Stimulated activated CD8-positive, alpha-beta memory T cell treated with anti-CD3 and anti-CD28 coated beads, Interleukin-4, amount 100 ng/mL, for 1 hour (primary cell): ENCODE measurements at places on chromosomes 4 and X.

DNA sequence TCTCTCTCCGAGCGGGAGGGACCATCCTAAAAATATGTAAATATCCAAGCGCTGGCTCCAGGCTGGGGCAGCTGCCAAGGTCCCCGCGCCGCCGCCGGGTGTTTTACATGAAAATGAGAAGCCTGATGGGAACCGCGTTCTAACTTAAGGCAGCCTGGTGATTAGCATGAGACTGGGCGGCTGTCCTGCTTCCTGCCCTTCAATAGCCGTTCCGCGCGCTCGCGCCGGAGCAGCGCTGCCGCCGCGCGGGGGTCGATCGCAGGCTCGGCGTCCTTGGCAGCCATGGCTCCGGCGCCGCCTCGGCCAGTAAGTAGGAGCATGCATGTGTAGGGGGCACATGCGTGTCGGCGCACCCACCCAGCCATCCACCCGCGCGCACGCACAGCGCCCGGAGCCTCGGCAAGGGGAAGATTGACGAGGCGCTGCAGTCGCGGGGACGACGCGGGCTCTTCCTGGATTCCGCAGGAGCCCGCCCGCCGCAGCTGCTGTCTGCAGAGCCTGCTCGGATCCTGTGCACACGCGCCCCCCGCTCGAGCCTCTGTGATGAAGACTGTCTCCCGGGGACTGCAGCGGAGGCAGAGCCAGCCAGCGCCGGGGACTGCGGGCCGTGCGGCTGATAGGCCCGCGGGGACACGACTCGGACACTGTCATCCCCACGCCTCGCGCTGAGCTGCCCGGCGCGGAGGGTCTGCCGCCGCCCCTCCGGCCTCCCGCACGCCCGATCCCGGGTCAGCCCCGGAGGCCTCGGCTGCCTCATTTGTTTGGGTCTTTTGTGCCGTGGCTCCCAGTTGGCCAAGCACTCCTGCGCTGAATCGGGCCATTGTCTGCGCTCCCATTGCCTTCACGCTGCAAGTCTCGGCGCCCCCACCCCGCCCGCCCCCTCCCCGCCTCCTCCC, 734 bp downstream of the STOX2 start:
- no peak for DNase-seq

GRCh38 chr4:8457646-8458252, 17.2 kb downstream of the TRMT44 start:
- no peak for DNase-seq

GRCh38 chr4:1310031-1310795, 20.5 kb downstream of the MAEA start:
- no peak for DNase-seq

GRCh38 chrX:133290076-133290475, 71.9 kb upstream of the TFDP3 start:
- DNase-seq, result no peak

DNA sequence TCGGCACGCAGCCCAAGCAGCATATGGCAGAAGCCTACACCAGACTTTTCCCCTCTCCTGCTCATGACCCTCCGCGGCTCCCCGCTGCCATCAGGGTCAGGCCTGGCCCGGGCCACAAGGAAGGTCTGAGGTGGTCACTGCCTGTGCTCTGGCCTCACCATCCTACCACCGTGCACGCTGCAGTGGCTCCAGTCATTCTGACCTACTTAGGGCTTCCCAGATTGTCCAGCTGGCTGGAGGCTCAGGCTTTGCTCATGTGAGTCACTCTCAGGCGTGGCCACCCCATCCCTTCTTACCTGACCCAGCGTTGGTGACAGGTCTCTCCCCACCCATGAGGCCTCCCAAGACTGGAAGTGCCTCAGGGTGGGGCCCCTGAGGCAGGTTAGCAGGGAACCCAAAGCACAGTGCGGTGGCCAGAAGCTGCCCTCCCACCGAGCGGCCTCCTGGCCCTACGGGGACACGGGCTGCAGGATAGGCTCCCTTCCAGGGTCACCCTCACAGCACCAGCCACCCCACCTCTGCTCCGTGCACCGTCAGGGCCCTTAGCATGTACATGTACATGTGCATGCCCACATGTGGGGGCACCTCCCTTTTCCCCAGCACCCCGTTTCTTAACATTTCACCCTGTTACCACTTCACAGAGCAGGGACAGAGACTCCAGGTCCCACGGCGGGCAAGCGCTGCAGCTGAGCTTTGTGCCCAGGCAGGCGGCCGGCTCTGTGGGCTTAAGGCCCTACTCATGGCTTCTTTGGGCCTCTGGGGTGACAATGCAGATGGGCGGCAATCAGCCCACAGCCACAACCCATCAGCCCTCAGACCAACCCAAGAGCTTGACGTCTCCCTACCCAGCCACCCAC, 2.2 kb downstream of the TREX2 start:
- no peak for DNase-seq

- no peak for DNase-seq
Measured at GRCh38 chrX:14864631-14865030, 8.2 kb downstream of the FANCB start.

GRCh38 chr4:156738766-156739165, 232.8 kb downstream of the PDGFC start:
- no peak for DNase-seq

- no peak for DNase-seq
Measured at GRCh38 chr4:94577136-94577535, 125.4 kb downstream of the PDLIM5 start.

DNA sequence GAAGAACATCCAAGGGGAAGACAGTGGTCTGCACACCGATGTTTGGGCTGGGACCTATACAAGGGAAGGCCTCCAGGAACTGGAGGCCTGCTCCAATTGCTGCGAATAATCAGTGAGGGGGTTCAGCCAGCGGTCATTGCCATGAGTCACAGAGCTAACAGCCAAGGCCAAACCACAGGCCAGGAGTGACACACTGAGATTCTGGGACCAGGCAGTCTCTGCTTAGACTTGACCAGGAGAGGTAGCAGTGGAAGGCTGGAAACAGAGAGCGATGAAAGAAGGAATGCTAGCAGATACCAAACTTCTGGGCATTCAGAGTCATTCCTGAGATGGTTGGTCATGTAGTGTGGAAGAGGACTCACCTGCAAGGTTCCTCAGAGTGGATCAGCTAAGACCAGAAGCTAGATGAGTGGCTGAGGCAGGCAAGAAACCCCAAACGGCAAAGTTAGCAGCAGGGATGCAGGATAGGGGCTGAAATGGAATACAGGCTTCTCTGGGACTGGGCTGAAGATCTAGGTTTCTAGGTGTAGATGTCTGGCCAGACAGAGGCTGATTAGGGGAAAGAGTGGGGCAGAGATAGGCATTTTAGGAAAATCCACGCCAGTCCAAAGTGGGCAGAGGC, 54.7 kb downstream of the CNGA2 start:
- no peak for DNase-seq

GRCh38 chr4:81494031-81494431, 22.3 kb upstream of the RASGEF1B start:
- DNase-seq, result no peak

DNA sequence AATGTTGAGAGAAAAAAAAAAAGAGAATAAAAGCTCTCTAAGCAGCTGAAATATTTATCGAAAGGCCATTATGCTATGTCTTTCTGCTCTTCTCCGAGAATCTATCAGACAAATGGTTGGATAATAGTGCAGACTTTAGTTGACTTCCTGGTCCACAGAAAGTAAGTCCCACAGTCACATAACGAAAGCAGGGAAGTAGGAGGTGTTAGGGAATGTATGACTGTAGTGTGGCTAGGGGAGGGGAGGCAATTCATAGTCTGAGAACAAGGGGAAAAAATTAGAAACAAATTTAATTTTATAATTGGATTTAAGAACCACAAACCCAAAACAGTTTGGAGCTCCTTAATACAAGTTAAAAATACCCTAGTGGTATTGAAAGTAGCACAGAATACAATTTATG, 79.7 kb upstream of the VEGFC start:
- DNase-seq, result no peak

GRCh38 chr4:124694306-124694705, 18.2 kb downstream of the ANKRD50 start:
- DNase-seq, result no peak

DNA sequence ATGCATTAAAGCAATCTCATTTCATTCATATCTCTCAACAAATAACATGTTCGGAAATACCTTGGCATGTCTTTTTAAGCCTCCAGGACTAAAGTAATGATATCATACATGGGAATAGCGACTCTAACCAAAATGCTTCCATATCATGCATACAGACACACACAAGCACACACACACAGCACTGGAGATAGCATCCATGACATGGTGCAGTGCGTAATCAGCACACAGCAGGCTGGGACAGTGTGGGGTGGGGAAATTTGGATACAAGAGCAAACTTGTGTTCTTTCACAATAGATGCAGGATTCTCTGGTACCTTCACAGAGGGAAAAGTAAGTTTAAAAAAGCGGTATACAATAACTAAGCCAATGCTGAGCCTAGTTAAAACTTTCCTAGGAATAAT, 132.3 kb upstream of the HPGD start:
- DNase-seq, result no peak

DNA sequence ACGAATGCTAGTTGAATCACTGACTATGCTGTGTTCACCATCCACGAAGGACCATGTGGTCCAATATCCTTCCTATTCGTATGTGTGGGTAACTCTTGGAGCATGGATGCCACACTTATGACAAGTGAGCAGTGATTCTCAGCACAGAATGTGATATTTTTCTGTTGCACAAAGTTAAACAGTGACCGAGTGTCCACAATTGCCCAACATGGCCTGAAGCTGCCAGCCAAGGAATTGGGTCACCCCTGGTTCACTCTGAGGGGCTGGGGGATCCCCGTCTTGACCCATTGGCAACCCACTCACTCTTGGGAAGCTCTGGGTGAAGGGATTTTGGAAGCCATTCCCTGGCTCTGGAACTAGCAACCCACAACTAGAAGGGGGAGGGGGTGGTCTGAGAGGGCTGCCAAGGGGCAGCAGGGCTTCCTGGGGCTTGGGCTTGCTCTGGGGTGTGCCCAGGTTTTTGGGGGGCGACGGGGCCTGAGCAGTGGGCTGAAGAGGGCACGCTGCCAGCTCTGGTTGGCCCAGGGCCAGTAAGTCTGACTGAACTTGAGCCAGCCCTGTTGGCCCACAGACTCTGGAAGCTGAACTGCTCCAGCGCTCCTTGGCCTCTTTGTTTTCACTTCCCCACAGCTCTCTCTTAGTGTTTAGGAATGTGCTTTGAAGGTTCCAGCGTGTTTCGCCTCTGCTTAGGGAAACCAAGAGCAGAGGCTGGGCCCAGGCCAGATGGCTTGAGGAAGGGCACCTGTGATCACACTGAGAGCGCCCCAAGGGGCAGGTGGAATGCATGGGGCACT, 43.1 kb upstream of the BCOR start:
- no peak for DNase-seq

DNA sequence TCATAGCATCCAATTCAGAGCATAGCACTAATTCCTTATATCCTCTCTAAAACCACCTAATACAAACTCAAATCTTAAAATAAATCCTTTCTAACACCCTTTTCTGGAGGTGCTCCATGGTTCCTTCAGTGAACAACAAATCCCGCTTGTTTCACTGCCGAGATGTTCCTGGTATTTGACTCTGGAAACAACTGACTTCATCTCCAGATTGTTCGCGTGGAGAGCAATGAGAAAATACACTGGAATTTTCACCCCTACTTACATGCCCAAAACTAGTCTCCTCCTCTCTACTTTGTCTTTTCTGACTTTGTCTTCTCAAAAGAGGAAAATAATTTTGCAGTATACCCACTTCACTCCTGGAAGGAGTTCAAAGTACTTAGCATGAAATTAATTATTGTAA, 129.0 kb downstream of the PLS3 start:
- DNase-seq, result no peak

GRCh38 chr4:10666616-10667015, 18.0 kb downstream of the CLNK start:
- DNase-seq, result no peak

DNA sequence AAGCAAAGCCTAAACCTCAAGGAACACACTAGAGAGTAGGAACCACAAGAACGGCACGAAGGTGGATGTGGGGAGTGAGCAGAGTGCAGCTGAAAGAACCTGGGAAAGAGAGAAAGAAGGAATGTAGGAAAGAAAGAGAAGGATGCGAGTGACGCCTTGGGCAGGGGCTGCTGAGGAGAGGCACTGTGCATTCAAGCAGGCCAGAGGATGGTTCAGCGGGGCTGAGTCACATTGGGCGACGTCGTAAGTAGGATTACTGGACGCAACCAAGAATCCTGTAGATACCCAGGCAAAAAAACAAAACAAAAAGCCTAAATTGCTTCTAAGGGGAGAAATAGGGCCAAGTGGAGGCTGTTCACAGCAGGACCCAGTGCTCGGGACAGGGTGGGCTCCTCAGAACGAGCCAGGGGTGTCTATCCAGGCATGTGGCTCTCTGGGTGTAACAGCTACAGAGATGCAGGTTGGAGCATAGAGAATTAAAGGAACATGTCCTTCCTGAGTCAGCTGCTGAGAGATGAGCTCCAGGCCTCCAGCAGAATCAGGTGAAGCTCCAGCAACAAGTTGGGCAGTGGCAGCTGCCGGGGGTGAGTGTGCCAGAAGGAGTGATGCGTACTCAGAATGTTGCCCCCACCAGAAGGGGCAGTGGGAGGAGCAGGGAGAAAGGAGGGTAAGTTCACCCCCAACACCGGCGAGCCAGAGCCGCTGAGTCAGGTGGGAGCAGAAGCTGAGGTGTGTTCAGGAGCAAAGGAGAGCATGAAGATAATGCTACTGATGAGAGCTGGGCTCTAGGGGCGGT, 38.6 kb downstream of the NELFA start:
- no peak for DNase-seq

GRCh38 chr4:158462611-158463010, 59.1 kb upstream of the RXFP1 start:
- DNase-seq, result no peak

DNA sequence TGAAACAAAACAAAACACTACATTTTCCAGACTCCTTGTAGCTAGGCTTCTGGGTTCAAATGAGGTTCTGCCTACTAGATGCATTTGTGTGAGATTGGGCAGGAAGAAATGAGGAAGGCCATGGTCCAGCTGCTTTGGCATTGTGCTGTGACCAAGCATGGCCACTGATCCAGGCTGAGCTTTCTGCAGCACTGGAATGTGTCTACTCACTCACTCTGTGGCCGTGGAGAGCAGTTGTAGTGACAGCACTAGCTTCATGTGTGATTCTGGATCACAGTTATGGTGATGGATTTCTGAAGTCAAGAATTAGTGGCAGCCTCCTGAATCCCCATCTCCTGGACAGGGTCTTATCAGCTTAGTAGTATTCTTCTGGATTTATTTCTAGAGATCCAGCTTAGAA, 358.9 kb downstream of the GPAT3 start:
- DNase-seq, result no peak

DNA sequence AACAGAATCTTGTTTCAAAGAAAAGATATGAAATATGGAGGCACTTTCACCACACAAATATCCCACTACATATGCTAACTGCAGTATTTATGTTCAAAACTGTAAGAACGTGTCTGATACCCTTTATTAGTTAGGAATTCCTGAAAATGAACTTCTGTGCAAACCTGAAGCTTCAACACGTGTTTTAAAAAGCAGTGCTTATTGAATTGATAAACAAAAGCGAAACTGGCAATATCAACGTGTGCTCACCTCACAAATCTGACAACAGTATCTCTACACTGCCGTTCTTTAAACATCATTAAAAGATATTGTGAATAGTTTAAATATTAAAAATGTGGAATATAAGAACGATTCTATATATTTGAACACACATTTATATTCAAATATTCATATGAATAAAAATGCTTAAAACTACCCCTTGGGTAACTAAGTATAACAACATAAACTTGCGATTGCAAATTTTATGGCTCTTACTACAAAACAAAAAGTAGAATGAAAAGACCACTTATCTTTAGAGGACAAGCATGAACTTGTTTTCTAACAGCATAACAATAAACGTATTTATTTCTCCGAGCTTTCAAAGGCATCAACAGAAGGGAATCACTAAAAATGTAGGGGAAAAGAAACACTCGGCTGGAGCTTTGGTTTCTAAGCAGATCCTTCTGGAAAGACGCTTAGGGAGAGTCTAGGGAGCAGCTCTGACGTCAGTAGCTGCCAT, at the start of gene LRP2BP:
Gene LRP2BP, minus strand, starts transcription at position 687 of the 718 bp plus-strand sequence. CDS start 17,738 bp downstream, outside the sequence.
- no peak for DNase-seq
